ENCODE measurements at places on chromosomes 12 and 14.

GRCh38 chr12:89464974-89465592 is 59.5 kb downstream of the GALNT4 start:
- DNase-seq = no peak

DNA sequence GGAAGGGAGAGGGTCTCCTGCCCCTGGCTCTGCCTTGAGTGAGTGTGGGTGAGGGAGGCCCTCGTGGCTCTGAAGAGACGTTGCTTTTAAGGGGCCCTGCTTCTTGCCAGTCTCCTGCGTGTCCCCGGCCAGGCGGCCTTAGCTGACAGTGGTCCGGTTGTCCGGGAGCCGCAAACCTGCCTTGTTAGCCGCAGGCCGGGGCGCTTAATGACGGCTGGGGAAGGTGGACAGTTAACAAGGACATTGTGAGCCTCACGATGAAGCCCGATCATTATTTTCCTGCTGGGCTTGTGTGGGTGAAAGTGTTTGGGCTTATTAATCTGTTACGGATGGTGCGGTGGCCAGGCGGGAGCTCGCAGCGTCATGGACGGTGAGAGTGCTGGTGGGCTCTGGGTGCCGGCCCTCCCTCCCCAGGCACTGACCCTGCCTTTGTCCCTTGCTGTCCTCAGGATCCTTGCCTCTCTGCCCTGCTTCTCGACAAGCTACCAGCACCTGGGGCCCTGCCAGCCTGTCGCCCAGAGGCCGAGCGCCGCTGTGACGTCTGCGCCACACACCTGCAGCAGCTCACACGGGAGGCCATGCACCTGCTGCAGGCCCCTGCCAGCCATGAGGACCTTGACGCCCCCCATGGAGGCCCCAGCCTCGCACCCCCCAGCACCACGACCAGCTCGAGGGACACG is 13.3 kb downstream of the KIF26A start:
- DNase-seq = no peak

- DNase-seq = no peak
Observed at GRCh38 chr12:131197490-131197889, 243.8 kb downstream of the ADGRD1 start.

DNA sequence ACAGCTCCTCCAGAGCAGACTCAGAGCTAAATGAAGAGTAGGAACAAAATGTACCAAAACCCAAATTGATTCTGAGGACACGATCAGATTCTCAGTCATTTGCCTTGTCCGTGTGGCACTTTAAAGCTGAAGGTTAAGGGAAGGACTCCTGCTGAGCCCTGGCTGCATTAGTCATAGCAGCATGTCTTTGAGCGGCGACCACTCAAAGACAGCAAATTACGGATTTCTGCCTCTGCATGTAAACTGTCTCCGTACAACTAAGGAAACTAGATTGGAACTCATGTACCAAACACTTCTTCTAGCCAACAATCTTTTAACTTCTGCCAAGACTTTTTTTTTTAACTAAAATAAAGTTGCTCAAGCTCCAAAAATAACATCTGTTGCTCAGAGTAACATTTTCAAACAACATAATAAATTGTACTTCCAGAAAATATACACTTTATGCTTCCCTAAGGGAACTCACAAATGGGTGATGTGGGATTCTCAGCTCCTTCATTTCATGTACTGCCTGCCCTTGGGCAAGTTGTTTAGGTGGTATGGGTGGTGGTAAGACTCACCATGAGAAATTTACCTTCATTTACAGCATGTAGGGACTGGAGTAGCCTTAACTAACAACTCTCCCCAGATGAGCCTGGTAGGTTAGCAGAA is 56.1 kb downstream of the RERG start:
- no peak for DNase-seq

- no peak for DNase-seq
Observed at GRCh38 chr12:9345171-9345570, 137.0 kb upstream of the PZP start.

DNA sequence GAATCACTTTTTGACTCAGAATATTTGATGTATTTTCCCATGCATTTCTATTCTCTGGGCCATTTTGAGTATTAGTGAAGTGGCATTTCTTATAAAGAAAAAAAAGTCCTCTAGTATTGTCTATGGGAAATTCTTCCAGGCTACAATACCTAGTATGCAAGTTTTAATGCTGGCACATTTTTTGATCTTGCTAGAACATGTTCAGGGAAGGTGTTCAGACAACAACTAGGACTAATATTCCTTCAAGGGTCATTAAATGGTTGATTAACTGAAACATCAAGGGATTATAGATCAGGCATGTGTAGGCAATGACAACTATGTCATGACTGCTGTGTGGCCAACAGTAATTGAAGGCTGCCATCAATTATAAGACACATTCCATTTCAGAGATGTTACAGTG is 7.7 kb downstream of the CCDC184 start:
- DNase-seq = no peak

Data from CD4-positive, CD25-positive, alpha-beta regulatory T cell (primary cell).